Stimulated activated CD8-positive, alpha-beta memory T cell treated with anti-CD3 and anti-CD28 coated beads, Interleukin-4, amount 100 ng/mL, for 4 hours (primary cell): ENCODE measurements at places on chromosomes 11 and 22.

GRCh38 chr11:128711890-128712289, 18.0 kb downstream of the FLI1 start:
- DNase-seq: no peak

DNA sequence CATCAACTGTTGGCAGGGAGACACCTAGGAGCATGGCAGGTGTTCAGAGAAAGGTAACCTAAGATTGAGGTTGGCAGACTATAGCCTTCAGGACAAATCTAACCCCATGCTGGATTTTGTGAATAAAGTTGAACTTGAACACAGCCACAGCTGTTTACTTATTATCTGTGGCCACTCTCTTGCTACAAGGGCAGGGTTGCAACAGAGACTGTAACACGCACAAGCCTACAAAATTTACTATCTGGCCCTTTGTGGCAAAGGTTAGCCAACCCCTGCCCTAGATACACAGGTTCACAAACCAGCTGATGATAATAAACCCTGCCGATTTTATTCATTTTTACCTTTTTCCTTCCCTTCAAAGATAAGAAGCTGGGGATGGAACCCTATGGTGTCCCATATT, 2.5 kb downstream of the THYN1 start:
- DNase-seq: no peak

GRCh38 chr22:19290400-19291217, 910 bp downstream of the CLTCL1 start:
- DNase-seq: no peak

DNA sequence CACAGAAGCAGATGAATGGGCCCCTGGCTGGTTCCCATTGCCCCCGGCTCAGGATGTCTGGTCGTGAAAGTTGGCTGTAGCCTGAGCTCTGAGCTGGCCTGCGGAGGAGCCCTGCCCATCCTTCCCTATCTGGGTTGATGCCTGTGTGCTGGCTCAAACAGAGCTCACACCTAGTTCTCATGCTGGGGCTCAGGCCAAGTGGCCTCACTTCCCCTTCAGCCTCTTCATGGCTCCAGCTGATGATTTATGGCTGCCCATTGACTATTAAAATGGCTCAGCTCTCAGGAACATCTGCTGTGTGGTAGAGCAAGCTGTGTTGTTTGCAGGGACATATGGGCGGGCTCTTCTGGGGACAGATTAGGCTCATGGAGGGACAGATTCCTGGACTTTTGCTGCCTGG, 64.7 kb downstream of the ADAMTS15 start:
- no peak for DNase-seq

GRCh38 chr11:57761301-57762234, at the start of gene CTNND1:
Gene CTNND1, plus strand, starts transcription at chr11:57761802. Its CDS starts 29,677 bp downstream, at chr11:57791479.
- DNase-seq: no peak

GRCh38 chr22:27983361-27983791, 64.3 kb upstream of the PITPNB start:
- no peak for DNase-seq

- DNase-seq: no peak
These were observed 13.0 kb downstream of the JHY start for GRCh38 chr11:122895563-122895962.

- no peak for DNase-seq
These were observed 8.4 kb downstream of the UCP3 start for GRCh38 chr11:74000307-74001133.

DNA sequence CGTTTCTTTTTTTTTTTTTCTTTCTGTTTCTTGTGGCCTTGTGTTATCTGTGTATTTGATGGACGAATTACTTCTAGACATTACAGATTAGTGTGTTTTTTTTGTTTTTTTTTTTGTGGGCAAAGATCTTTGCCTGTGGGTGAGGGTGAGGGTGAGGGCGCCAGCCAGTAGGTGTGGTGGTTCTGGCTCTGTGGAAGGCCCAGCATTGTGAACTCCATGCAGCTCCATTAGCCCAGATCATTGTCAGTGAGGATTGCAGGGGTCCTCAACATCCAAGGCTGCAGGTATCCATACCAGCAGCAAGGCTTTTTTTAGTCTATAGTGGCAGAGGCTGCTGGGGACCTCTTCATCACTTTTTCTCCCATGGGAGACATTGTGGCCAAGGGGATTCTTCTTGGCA, 13.7 kb downstream of the BIRC2 start:
- DNase-seq: no peak

GRCh38 chr11:2807025-2807681, 78.4 kb downstream of the CDKN1C start:
- DNase-seq: no peak

DNA sequence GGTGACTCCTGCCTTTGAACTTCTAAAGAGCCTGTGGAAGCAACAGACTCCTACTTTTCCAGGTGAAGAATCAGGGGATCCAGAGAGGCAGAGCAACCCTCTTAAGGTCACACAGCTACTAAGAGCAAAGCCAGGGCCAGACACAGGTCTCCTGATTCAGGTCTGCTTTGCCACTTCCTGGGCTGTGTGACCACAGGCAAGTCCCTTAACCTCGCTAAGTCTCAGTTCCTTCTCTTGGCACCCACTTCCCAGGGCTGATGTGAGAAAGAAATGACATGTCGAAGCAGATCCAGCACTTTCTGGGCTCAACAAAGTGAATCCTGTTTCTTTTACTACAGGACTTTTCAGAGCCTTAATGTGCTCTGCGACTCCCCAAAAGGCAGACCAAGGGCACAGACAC, 30.2 kb downstream of the UQCR10 start:
- no peak for DNase-seq

DNA sequence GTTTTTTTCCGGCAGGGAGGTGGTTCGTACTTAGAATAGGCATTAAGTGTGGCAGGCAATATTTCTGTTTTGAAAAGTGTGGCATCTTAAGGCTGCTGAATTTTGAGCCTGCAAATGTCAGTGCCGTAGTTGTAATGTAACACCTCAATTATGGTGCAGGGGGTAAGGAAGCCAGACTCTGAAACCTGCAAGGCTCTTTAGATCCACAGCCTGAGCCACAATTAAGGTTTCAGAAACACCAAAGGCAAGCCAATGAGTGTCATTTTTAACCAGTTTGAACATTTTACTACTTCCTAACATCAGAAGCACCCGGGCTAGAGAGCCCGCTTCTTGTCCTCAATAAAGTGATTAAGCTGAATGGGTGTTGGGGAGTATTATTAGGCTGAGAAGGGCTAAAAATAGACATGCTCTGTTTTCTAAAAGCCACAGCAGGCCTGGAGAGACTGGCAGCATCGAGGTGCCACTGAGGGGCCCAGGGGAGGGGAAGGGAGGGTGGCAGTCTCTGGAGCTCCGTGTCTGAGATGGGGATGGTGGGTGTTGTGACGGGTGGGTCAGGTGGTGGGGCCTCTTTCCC, 113.4 kb downstream of the ZBTB16 start:
- DNase-seq: no peak

DNA sequence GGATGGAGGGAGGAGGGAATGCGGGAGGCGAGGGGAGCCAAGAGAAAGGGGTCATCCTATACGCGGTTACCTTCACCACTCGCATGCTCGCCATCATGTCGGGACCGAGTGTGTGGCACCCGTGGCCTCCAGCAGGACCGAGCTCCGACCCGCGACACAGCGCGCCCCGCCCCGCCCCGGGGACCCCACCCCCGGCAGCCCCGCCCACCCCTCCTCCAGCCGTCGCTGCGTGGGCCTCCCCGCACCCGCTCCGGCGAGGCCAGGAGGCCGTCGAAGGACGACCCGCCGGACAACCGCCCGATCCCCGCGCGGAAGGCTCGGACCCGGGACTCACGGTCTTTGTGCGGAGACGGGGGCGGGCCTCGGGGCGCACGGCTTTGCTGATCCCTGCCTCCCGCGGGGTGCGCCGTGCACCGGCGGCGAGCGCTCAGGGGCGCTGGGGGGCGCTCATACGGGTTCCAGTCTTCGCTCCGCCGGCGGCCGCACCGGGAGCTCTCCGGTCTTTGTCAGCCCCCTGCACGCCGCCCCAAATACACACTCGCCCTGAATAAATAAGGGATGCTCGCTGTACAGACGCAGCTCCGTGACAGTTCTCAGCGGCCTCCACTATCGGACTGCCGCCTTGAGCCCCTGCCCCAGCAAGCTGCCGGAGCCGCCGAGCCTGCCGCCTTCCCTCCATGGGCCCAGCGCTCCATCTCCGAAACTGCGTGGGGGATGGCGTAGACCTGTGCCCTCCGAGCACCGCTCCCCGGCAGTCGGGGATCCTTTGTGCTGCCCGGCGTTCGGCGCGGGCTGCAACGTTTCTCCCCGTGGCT, at the start of gene UBE2L6:
Gene UBE2L6 (minus strand): TSS at position 158 of the 815 bp plus-strand sequence. CDS start 61 bp downstream, at position 97.
- peak; percentile 53 for DNase-seq
